Esophagus muscularis mucosa (tissue), 4 donors: ENCODE measurements at places on chromosomes 11 and 22. TPM values are rescaled to one million over a fixed set of nuclear protein-coding genes. Genes with fewer than 3 reads are reported as not detected.

Gene DRICH1
- not detected for total RNA-seq

Gene DERL3
- total RNA-seq: not detected

DNA sequence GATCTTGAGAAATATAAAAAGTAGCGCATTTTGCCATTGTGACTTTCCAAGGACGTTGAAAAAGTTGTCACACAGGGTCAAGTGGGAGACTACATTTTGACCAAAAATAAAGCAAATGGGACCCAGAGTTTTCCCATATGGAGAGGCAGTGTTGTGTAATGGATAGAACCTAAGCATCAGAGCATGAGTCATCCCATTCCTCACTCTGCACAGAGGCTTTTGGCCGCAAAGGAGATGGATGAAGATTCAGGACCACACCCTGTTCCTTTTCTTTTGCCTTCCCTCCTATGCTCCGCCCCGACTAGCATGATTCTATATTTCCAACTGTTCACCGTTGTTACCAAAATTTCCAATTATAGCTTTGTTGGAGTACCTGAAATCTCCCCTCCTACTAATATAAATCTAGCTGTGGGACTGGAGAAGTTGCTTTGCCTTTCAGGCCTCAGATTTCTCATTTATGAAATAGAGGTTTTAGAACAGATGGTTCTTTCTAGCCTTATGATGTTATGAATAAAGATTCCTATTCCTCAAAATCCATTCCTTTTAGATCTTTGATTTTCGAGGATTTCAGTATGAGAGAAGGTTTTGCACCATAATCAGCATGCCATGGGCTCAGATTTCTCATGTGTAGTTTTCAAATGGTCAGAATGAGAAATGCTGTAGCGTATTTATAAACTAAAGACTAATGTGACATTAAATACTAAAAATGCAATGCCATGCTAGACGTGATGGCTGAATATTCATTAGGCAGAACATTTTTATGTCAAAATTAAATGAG is 921.9 kb upstream of the TENM4 start:
- DNase-seq: no peak

Gene MMP27
- total RNA-seq: 0.33 TPM
